Stimulated activated CD4-positive, alpha-beta T cell treated with anti-CD3 and anti-CD28 coated beads, Interleukin-4, amount 100 ng/mL, for 4 hours (primary cell): ENCODE measurements at places on chromosomes 6 and 20.

- DNase-seq: no peak
These were observed 3.2 kb upstream of the SDHAF4 start for GRCh38 chr6:70563530-70563929.

- DNase-seq: no peak
These were observed 34.2 kb downstream of the CEP162 start for GRCh38 chr6:84193114-84193708.

DNA sequence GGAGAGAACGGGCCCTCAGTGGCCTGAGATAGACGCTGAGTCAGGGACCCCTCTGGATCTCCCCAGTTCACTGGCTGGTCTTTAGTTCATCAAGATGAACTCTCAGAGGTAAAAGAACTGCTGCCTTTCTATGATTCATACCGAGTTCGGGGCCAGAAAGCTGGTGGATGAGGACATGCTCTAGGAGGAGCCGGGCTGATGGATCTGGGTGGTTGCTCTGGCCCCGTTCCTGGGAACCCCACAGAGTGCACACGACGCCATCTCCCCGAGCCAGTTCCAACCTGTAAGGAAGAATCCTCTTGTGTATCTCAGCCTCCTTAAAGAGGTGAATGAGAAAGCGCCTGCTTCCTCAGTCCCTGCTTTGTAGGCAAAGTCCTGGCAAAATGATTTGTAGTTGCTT is 142.6 kb upstream of the PDE10A start:
- no peak for DNase-seq

DNA sequence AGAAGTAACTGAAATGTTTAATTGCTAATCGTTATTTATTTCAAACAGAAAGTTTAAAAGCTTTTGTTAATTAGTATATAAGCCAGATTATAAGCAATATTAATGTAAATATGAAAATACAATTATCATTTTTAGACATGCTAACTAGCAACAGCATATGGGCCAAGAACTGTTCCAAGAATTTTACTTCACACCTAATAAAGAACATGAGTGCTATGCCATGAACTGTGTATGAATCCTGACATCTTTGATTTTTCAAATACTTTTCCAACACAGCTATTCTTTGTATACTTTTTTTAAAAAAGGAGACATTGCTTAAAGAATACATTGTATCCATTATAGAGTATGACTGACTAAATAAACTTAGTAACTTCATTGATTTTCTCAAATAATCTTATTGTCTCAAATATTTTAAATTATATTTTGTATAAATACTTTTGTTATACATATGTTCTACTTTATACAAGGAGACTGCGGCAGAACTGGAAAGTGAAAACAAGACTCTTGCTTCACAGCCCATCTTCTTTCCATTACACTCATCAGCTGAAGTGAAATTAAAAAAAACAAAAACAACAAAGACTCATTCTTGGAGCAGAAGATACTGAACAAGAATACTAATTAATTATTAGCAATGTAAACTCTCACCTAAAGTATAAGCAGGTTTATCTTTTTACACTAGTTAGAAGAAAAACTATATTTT is 89.9 kb downstream of the EPHA7 start:
- no peak for DNase-seq

GRCh38 chr6:45184937-45185336 is 143.2 kb upstream of the RUNX2 start:
- DNase-seq: no peak

GRCh38 chr20:48333707-48334106 is 494.1 kb downstream of the PREX1 start:
- DNase-seq: no peak

DNA sequence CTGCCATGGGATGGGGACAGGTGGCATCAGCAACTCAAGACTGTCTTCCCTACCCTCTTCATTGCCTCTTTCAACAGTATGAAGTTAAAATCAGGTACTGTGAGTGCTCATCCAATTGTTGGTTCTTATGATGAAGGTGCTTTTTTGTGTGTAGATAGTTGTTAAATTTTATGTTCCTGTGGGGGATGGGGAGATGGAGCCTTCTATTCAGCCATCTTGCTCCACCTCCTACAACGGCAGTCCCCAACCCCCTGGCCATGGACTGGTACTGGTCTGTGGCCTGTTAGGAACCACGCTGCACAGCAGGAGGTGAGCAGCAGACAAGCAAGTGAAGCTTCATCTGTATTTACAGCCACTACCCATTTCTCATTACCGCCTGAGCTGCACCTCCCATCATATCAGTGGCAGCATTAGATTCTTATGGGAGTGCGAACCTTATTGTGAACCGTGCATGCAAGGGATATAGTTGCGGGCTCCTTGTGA is 47.8 kb upstream of the TOP1 start:
- DNase-seq: no peak

GRCh38 chr20:58048096-58048702 is 180.3 kb downstream of the ANKRD60 start:
- DNase-seq: no peak

DNA sequence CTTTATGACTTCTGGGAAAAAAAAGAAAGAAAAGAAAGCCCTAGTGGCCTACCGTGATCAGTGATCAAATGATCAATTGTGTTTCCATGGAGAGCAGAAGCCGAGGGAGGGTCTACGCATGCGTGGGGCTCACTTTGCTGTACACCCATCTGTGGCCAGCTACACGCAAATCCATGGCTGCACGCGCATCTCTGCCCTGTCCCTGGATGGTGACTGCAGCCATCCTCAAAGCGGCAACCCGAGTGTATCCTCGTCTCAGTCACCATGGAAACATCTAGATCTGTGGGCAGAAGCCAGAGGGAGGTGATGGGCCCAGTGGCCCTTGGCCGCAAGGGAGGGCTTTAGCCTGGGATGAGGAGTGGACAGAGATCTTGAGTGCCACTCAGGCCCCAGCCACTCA is 785 bp upstream of the ULBP3 start:
- DNase-seq: no peak

- no peak for DNase-seq
These were observed 9.1 kb downstream of the FAM83D start for GRCh38 chr20:38935285-38935684.

DNA sequence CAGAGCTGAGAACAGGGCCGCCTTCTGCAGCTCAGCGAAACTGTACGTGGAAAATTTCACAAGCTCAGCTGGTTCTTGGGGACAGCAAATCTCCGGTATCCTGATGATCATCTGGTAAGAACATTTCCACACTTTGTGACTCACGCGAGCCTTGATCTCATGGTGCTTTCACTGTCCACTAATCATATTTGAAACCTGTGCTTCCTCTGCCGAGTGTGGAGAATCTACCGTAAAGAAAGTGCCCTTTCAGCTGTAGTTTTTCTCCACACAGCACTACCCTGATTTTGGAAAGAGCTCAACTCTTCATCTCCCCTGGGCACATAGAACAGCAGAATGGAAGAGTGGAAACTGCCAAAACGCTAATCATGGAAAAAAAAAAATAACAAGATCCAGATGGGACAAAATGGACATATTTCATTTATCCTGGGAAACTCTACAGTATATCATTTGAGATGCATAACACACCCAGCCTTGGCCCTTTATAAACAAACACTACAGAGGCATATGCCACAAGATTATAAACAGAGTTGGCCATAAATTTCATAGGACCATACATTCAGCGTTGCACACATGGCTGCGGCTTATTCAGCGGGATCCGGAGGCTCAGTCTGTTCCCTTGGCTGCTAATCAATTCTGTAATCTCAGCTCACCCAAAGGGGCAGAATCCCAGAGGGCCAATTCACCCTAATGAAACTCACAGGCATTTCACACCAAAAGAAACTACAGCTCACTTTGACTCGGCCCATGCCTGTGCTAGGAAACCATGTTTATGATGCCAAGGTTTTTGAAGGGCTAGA is 434.5 kb downstream of the HDGFL1 start:
- DNase-seq: no peak

DNA sequence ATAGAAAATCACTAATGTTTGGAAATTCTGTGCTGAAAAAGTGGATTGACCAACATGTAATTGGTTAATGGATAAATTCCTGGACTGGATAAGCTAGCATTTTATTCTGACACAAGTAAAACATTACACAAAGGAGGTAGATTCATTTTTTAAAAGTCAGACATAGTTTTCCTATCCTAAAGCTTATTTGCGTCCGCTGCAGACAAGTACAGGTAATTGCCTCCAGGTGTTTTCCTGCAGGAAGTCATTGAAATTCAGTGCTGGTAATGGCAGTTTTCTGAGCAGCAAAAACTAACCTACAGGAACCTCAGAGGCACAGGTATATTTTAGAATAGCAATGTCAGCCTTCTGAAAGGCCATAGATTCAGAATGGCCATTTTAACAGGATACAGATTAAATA is 20.0 kb upstream of the HIVEP1 start:
- DNase-seq: no peak

DNA sequence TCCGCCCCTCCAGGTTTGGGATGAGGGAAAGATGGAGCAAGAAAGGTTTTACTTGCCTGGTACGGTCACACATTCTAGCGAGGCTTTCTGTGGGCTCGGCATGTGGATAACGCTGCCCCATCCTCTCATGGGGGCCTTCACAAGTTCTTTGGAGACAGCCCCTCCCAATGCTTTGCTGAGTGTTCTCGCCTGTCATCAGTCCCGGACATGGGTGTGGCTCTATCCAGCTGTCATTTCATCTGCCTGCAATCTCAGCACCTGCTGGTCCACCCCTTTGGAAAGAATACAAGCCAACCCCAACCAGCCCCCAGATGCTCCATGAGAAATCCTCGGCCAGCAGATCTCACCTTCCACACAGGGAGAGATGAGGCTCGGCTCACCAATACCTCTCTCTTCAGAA is 30.3 kb upstream of the MDGA1 start:
- DNase-seq: no peak

GRCh38 chr6:44558024-44558831 is 170.7 kb downstream of the CDC5L start:
- DNase-seq: no peak

DNA sequence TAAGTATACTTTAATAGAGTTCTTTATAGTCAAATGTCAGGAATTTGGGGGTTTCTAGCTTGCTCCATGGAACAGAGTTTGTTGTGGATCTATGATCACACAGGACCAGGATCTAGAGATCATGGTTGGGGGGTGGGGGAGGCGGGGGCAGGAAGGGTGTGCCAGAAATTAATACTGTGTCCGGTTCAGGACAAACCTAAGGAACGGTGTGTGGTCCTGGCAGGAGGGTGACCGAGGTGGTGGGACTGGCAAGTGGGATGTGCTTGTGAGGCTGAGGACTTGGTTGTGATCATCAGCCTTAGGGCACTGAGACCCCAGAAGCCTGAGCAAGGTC is 27.9 kb downstream of the GSTA3 start:
- no peak for DNase-seq

GRCh38 chr20:57638173-57638894 is 18.1 kb upstream of the ZBP1 start:
- DNase-seq: no peak

- DNase-seq: no peak
These were observed 124.4 kb upstream of the RALGAPA2 start for GRCh38 chr20:20836836-20837235.
